Stimulated activated CD8-positive, alpha-beta memory T cell treated with anti-CD3 and anti-CD28 coated beads, Interleukin-15, amount 100 ng/mL, for 24 hours (primary cell): ENCODE measurements at places on chromosomes 11 and 22.

GRCh38 chr22:27213294-27213693, 555.9 kb downstream of the MIAT start:
- no peak for DNase-seq

DNA sequence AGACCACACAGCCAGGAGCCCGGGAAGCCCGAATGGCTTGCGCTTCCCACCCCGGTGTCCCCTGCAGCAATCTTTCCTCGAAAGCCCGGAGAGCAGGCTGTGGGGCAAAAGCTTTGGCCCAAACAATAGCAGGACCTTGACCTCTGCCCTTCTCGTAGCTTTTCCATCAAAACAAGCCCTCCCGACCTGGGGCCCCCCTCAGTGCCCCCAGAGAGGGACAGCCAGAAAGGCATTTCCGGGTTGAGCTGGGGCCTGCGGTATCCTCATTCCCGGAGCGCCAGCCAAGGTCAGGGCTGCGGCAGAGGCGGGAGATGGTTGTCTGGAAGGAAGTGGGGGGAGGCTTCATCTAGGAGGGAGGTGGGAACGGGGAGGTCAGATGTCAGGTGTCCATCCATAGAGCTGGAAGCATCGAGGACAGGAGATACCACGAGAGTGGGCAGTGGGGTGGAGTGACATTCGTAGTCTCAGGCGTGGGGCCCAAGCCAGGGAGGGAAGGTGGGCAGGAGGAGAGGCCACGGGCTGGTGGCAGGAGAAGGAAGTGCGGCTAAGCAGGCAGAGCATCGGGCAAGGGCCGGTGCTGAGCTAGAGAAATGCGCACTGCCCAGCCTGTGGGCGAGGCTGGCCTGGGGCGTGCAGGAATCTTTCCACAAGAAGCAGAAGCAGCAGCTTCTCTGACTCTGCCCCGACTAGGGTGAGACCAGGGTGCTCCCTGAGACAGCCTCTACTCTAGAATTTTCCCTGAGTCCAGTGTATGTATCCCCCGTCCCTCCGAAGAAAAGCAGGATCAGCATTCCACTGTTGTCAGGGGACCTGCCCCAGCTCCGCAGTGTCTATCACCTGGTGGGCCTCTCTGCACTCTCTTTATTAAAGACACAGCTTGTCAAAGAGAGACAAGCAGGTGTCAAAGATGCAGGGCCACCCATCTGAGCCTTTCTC, 14.3 kb downstream of the PDGFB start:
- DNase-seq = no peak

GRCh38 chr11:8261291-8261690, 2.4 kb downstream of the LMO1 start:
- DNase-seq = no peak

GRCh38 chr11:69655479-69656428, 14.8 kb downstream of the CCND1 start:
- no peak for DNase-seq

- DNase-seq = no peak
These were observed 2.1 kb downstream of the TRIM29 start for GRCh38 chr11:120135838-120136237.

DNA sequence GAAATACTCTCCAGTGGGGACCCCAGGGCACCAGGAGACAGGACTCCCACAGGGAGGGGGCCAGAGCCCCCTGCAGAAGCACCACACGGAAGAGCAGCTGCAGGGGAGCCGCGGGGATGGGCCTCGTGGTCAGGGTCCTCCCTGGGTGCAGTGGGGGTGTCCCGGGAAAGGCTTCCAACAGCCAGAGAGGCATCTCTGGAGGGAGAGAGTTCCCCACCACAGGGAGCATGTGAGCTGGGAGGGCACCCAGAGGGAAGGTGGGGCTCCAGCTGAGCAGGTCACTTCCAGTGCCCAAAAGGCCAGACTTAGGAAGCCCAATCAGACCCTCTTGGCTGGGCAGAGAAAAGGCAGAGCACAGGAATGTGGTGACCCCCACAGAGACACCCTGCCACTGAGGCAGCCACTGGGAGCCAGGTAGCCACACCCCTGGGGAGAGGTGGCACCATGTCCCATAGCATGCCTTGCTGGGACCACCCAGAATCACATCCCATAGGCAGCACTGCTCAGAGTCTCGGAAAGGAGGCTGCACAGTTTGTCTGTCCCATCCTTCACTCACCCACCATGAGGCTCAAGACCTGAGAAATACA, 49.9 kb upstream of the LMO1 start:
- DNase-seq = no peak

- no peak for DNase-seq
These were observed 48.8 kb upstream of the TOP3B start for GRCh38 chr22:22031183-22031945.

DNA sequence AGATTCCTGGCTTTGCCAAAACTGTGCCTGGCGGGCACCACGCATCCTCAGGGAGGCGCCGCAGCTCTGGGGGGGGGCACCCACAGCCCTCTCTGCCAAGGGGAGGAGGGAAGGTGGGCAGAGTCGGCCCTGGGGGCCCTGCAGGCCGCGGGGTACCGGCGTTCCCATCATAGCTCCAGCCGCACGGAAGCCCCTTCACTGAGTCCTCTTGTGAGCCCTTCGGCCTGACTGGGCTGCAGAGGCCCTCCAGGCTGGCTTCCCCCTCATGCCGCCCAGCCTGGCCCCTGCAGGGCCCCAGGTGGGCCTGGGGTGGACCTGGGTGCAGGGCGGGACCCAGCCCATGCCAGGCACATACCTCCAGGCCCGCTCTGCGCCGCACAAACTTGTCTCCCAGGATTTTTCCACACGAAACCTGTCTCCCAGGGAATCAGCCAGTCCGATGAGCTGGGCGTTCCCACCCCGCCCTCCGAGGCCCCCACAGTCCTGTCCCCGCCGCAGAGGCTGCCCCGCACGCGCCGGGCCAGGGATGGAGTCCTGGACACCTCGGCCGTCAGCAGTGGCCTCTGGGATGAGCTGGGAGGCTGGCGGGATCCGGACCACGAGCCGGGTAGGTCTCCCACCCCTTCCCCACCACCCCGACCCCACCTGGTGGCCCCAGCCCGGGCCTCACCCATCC, 1.8 kb upstream of the PKP3 start:
- DNase-seq = no peak

- DNase-seq = no peak
These were observed 20.0 kb downstream of the C11orf24 start for GRCh38 chr11:68251765-68252164.

GRCh38 chr11:12889243-12889642, 119.9 kb upstream of the RASSF10 start:
- DNase-seq = no peak
